ENCODE measurements at places on chromosomes 16 and 17.
A peak's percentile ranks its signal among the peaks of the same experiment; 100 is the strongest.

GRCh38 chr17:16286947-16287562, 66.2 kb downstream of the CENPV start:
- peak; percentile 20 for DNase-seq

- DNase-seq: no peak
Observed at GRCh38 chr17:2804912-2805311, 8.7 kb downstream of the RAP1GAP2 start.

- no peak for DNase-seq
Observed at GRCh38 chr17:61766520-61766919, 96.8 kb downstream of the BRIP1 start.

DNA sequence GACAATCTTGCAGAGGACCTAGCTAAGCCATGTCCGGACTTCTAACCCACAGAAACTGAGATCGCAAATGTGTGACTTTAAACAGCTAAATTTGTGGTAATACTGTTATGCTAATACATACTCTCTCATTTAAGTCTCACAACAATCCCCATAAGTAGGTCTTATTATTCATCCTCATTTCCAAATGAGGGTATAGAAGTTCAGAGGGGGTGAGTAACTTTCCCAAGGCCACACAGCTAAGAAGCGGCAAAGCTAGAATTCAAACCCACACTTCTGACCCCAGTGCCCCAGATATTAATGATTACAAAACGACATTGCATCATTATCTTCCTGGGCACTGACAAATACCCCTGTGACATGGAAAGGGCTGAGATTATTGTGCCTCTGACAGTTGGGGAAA, 81.4 kb downstream of the CNGB1 start:
- DNase-seq: no peak

DNA sequence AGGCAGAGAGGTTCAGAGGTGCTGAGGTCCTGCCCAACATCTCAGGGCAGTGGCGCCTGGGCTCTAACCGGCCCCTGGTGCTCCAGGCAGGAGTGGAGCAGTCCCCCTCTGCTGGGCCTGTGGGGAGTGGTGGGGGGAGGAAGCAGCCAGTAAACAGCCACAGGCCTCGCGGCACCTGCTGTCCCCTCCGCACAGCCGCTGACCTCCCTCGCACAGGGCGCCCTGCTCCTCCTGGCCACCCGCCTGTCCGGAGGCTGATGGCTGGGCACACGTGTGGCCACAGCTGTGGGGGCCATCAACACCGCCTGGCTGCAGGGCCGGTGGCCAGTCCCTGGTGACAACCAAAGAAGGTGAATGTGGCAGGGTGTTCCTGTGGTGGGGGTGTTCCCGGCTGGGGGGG, 36.8 kb upstream of the PABPN1L start:
- no peak for DNase-seq

GRCh38 chr17:50146927-50147665, 3.4 kb downstream of the PPP1R9B start:
- no peak for DNase-seq

DNA sequence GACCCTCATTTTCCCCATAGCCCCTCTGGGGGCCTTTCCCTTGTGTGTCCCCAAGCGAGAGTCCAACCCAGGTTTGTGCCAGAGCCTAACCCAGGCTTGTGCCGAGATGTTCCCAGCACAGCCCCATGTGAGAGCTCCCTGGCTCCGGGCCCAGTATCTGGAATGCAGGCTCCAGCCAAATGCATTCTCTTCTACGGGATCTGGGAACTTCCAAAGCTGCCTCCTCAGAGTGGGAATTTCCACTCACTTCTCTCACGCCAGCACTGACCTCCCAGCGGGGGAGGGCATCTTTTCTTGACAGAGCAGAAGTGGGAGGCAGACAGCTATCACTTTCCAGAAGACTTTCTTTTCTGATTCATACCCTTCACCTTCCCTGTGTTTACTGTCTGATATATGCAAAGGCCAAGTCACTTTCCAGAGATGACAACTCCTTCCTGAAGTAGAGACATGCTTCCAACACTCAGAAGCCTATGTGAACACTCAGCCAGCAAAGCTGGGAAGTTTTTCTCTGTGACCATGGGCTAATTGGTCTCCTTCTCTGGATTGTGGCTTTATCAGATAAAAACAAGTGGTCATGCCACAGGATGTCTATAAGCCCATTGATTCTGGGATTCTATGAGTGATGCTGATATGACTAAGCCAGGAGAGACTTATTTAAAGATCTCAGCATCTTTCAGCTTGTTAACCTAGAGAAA, 2.5 kb upstream of the CCL2 start:
- DNase-seq: peak; percentile 78

DNA sequence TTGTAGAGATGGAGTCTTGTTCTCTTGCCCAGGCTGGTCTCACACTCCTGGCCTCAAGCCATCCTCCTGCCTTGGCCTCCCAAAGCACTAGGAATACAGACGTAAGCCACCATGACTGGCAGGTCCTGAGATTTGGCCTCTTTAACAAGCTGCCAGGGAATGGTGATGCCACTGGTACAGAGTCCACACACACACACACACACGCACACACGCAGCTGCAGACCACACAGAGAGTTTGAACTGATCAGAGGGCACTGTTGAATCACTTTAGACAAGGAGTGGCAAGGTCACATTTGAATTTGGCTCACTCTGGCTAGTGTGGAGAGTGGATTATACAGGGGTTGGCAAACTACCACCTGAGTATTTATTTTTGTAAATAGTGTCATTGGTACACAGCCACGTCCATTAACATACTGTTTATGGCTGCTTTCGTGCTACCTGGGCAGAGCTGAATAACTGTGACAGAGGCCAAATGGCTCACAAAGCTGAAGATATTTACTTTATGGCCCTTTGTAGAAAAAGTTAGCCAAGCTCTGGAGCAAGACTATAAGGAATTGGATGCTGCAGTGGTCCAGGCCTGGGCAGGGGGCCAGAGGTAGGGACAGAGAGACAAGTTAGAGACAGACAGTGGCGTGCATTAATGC, 9.9 kb downstream of the ITPRIPL2 start:
- no peak for DNase-seq

DNA sequence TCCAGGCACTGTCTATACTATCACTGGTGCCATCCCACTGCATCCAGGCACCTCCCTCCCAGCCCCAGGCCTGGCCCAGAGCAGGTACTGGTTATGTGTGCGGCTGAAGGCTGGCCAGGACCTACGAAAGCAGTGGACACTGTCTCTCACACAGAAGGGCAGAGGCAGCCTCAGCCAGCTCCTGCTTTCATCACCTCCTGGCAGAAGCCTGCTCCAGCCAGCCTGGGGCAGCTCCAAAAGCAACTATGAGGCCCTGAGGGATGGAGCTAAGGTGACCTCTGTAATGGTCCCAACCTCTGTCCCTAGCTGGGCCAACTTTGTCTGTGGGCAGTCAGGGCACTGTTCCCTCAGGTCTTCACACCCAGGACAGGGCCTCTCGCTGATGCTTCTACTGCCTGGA, 18.8 kb downstream of the HSD11B2 start:
- DNase-seq: no peak

DNA sequence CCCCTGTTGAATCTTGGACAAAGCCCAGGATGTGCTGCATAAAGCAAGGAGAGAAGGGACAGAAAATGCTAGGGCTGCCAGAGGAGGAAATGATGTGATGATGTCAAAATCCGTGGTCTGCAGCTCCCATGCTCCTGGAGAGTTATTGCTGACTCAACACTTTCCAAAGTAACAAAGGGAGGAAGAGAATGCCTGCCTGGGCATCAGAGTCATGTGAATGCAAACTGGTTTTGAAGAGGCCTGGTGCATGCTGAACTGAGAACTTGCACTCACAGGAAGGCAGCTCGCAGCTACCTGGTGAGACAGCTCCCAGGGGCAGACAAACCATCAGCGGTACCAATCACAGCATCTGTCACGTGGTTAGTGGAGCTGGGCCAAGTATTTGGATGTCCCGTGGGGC, 2.8 kb downstream of the MARVELD3 start:
- peak; percentile 41 for DNase-seq

DNA sequence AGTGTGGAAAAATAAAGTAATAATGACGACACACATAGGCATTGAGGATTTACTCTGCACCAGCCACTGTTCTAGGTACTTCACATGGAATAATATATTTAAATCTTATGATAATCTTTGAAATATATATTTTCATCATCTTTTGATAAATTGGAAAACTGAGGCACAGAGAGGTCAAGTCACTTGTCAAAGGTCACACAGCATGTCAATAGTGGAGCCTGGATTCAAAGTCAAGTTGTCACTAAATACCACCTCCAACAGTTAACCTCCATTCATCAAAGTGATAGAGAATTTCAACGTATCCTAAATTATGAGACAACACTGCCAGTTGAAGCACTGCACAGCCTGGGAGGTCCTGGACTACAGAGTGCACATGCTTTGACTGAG, 121.7 kb downstream of the IRX5 start:
- DNase-seq: no peak

- no peak for DNase-seq
Observed at GRCh38 chr17:8079291-8080207, 8.0 kb downstream of the ALOX12B start.

Measured in skeletal muscle cell (primary cell).